ENCODE measurements at places on chromosomes 4 and X.

DNA sequence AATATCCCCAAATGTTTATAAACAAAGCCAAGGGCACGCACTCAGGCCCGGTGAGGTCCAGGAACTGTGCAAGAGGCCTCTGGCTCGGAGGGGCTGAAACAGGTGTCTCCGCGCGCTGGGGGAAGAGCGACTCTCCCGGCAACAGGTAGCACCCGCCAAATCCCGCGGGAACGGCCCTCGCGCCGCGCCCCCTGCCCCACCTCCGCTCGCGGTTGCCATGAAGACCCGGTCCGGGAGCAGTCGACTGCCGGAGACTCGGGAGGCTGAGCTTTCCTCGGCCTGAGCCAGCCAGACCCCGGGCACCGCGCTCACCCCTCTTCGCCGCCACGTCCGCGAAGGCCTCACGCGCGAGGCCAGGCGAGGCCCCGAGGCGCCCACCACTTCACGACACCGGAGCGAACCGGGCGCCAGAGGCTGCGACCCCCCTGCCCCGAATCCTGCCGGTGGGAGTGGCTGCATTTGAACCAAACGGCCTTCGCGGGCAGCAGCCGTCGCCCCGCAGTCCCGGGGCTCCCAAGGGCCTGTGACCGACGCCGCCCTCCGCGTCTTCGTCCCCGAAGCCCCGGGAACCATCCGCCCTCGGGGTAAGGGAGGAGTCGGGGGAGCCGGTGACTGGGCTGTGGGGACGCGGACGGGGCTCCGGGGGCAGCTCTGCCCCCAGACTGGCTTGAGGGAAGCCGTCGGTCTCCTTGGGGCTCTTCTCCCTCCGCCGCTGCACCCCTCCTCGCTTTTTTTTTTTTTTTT is at the start of gene NSUN7:
Gene NSUN7 (plus strand): TSS at position 239 of the 744 bp plus-strand sequence. CDS start 739 bp downstream, outside the sequence.
- no peak within 1 kb of the TSS for H3K27ac ChIP-seq
- H3K27me3 ChIP-seq = no peaks in the 10 kb centered on the region
- peak within 1 kb of the TSS; percentile 64 for H3K4me3 ChIP-seq
- DNase-seq = peak; percentile 57
- no peaks in the 10 kb centered on the region for H3K36me3 ChIP-seq

- H3K4me3 ChIP-seq = no peak overlapping the region
- no peak for DNase-seq
- H3K27ac ChIP-seq = no peak overlapping the region
These were observed 83.5 kb upstream of the INTU start for GRCh38 chr4:127548990-127549925.

- DNase-seq = no peak
- H3K27me3 ChIP-seq = no peaks in the 10 kb centered on the region
- no peaks in the 10 kb centered on the region for H3K4me1 ChIP-seq
- H3K27ac ChIP-seq = no peak overlapping the region
- H3K4me3 ChIP-seq = no peak overlapping the region
These were observed 554.1 kb upstream of the MAGEB2 start for GRCh38 chrX:29661290-29661689.

- H3K27ac ChIP-seq = peak overlapping the region; percentile 57
- DNase-seq = no peak
- H3K4me1 ChIP-seq = peaks cover 21% of the 10 kb centered on the region
- H3K36me3 ChIP-seq = no peaks in the 10 kb centered on the region
- H3K27me3 ChIP-seq = no peaks in the 10 kb centered on the region
These were observed 38.2 kb upstream of the MYOZ2 start for GRCh38 chr4:119097282-119097900.

DNA sequence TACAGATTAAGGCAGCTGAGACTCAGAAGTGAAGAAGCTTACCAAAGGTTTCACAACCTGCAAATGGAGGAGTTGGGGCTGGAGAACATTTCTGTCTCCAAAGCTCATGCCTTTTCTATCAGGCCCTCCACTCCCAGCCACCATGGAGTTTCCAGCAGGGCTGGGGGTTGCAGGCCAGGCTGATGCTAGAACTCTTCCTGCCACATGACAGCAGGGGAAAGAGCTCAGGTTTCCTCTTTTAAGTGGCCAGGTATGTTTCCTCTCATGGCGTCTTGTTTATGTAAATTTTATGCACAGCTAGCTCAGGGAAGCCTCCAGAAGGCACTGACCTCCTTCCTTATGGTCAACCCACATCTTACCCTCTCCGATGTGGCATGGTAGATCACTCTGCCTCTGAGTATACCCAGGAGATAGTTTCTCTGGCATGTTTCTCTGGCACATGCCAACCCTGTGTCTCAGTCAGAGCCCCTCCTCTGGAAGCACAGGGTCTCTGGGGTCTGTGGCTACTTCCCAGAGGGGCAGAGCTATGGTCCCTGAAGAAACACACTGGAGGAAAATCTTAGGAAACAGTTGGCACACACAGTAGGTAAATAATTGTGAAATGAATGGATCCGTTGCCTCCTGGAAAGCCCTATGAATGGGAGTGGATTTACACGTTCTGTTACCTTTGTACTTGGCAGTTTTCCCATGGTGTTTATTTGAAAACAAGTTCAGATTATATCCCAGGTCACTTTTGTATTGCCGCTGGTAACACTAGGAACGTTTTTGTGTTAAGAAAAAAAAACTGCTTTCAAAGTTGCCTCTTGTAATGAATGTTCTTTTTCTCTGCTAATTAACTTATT is 28.9 kb downstream of the PDK3 start:
- H3K36me3 ChIP-seq = no peaks in the 10 kb centered on the region
- no peaks in the 10 kb centered on the region for H3K4me1 ChIP-seq
- no peak for DNase-seq
- H3K27ac ChIP-seq = no peak overlapping the region
- H3K4me3 ChIP-seq = no peak overlapping the region

DNA sequence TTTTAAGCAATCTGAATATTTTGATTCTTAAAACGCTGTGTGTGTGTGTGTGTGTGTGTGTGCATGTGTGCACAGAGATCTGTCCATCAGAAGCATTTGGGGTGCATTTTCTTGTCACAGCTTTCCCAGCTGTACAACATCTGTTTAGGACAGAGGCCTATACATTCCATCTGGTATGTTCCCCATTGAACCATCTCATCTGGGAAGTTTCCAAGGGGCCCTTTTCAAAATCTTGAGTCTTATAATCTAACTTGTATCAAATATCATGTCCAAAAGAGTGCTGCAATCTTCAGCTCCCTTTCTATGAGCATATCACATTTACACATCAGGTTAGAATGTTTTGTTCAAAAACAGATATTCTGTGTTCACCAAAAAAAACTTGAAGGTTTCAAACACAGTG is 16.5 kb upstream of the MID1 start:
- no peak for DNase-seq
- H3K4me1 ChIP-seq = no peaks in the 10 kb centered on the region
- no peak overlapping the region for H3K4me3 ChIP-seq
- no peaks in the 10 kb centered on the region for H3K27me3 ChIP-seq
- no peaks in the 10 kb centered on the region for H3K36me3 ChIP-seq

GRCh38 chrX:134969726-134970125 is 21.1 kb upstream of the SMIM10 start:
- no peak overlapping the region for H3K27ac ChIP-seq
- no peak for DNase-seq
- H3K4me1 ChIP-seq = no peaks in the 10 kb centered on the region

- DNase-seq = no peak
- H3K4me1 ChIP-seq = no peaks in the 10 kb centered on the region
- no peaks in the 10 kb centered on the region for H3K27me3 ChIP-seq
- no peaks in the 10 kb centered on the region for H3K36me3 ChIP-seq
- H3K4me3 ChIP-seq = no peak overlapping the region
- no peak overlapping the region for H3K27ac ChIP-seq
These were observed 109.8 kb upstream of the PCDH7 start for GRCh38 chr4:30610361-30610760.

DNA sequence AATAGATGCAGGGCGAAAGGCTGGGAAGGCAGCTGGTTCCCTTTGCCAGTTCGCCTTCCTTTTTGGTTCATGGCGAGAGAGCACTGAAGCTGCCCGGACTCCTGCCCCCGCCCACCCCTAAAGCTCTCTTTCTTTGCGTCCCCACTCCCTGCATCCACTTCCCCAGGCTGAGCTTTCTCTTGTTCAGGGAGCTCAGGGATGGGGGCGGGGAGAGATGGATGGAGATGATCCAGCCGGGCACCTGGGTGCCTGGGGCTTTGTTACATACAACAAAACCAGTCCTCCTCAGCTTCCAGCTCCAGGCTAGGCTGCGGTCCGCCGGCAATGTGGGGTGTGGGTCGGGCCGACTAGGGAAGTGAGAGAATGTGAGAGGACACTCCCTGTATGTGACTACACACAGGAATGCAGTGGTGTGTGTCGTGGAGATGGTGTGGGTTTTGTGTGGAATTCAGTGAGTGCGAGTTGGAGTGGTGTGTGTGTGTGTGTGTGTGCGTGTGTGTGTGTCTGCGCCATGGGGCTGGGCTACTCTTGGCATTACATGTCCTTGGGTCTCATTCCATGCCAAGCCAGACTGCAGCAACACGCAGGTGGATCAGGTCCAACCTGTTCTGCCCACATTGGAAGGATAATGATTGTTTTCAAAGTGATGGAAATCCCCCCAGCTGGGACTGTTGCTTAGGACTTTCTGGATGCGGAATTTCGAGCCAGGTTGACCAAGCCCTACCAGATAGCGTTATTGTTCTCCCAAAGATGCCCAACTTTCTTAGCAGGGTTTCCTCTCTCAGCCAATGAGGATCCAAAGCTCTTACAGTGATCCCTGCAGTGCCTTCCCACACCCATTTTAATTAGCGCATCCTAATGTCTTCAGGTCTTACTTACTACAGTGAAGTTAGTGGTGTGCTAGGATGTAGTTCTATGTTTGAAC is 149.4 kb upstream of the CHRDL1 start:
- H3K4me3 ChIP-seq = no peak overlapping the region
- no peaks in the 10 kb centered on the region for H3K4me1 ChIP-seq
- H3K36me3 ChIP-seq = no peaks in the 10 kb centered on the region
- no peak overlapping the region for H3K27ac ChIP-seq
- H3K27me3 ChIP-seq = no peaks in the 10 kb centered on the region

GRCh38 chr4:133550436-133550835 is 401.3 kb downstream of the PCDH10 start:
- DNase-seq = no peak
- H3K36me3 ChIP-seq = no peaks in the 10 kb centered on the region
- no peak overlapping the region for H3K27ac ChIP-seq

GRCh38 chr4:24405341-24405740 is 179.0 kb downstream of the DHX15 start:
- peaks cover 12% of the 10 kb centered on the region for H3K4me1 ChIP-seq
- H3K27ac ChIP-seq = no peak overlapping the region
- H3K4me3 ChIP-seq = no peak overlapping the region
- H3K27me3 ChIP-seq = no peaks in the 10 kb centered on the region
- DNase-seq = no peak

GRCh38 chr4:178347111-178347510 is 904.9 kb upstream of the AGA start:
- H3K27ac ChIP-seq = no peak overlapping the region
- H3K27me3 ChIP-seq = no peaks in the 10 kb centered on the region
- DNase-seq = no peak
- H3K4me1 ChIP-seq = no peaks in the 10 kb centered on the region

- no peak overlapping the region for H3K27ac ChIP-seq
- no peaks in the 10 kb centered on the region for H3K4me1 ChIP-seq
- peaks cover 23% of the 10 kb centered on the region for H3K27me3 ChIP-seq
- no peaks in the 10 kb centered on the region for H3K36me3 ChIP-seq
- no peak overlapping the region for H3K4me3 ChIP-seq
These were observed 28.9 kb upstream of the HMX1 start for GRCh38 chr4:8900588-8900987.

DNA sequence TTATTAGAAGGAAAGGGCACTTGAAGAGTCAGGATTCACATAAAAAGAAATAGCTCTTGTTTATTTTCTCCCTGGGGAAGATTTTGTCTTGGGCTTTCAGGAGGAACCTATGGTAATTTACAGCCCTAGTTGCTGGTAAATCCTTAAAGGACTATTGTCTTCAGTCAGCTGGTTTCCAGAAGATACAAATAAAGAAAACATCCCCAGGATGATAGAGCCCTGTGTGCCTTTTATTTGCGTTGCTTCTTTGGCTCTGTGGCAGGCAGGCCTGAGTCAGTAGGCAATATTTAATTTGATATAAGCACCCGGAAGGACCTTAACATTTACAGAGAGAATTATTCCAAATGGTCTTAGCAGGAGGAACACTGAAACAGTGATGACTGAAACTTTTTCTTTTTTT is 131.0 kb upstream of the SLC34A2 start:
- no peak for DNase-seq
- no peaks in the 10 kb centered on the region for H3K36me3 ChIP-seq
- H3K27me3 ChIP-seq = no peaks in the 10 kb centered on the region
- no peaks in the 10 kb centered on the region for H3K4me1 ChIP-seq

- H3K27ac ChIP-seq = no peak overlapping the region
- no peaks in the 10 kb centered on the region for H3K36me3 ChIP-seq
- no peaks in the 10 kb centered on the region for H3K4me1 ChIP-seq
- H3K4me3 ChIP-seq = no peak overlapping the region
- no peak for DNase-seq
- no peaks in the 10 kb centered on the region for H3K27me3 ChIP-seq
These were observed 233.5 kb upstream of the GYPA start for GRCh38 chr4:144374065-144374464.

DNA sequence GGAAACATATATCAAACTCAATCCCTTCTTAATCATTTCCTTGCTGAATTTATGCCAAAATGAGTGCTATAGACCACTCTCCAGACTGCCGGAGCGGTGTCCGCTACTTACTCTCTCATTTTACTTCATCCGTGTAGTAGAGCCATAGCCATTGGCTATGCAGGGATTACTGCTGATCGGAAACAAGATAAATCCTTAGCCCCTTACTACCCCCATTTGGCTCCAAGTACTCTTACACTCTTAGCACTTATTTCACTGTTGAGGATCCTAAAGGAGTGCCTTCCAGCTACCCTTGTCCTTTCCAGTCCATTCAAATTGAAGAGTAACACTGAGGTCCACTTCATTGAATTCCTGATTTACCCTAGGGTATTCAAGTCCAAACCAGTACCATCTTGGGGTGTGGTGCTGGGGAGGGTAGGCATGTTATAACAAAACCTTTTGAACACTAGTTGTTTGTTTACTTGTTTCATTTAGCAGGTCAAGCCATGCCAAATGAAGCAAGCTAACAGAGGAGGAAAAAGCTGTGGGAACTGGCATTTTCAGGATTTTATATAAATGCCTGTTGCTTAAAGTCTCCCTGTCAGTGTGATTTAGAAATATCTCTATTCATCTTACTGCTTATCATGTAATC is 715.1 kb downstream of the FSTL5 start:
- no peak for DNase-seq
- H3K27ac ChIP-seq = no peak overlapping the region
- H3K4me3 ChIP-seq = no peak overlapping the region
- H3K4me1 ChIP-seq = no peaks in the 10 kb centered on the region
- H3K36me3 ChIP-seq = no peaks in the 10 kb centered on the region

GRCh38 chr4:8035371-8035780 is 95.7 kb upstream of the AFAP1 start:
- no peaks in the 10 kb centered on the region for H3K27me3 ChIP-seq
- H3K36me3 ChIP-seq = no peaks in the 10 kb centered on the region
- H3K27ac ChIP-seq = peak overlapping the region; percentile 46
- peaks cover 3% of the 10 kb centered on the region for H3K4me1 ChIP-seq
- no peak for DNase-seq
- H3K4me3 ChIP-seq = no peak overlapping the region

GRCh38 chrX:136106920-136107528 is 40.3 kb upstream of the FHL1 start:
- DNase-seq = no peak
- no peak overlapping the region for H3K27ac ChIP-seq
- H3K27me3 ChIP-seq = no peaks in the 10 kb centered on the region
- no peaks in the 10 kb centered on the region for H3K36me3 ChIP-seq

GRCh38 chr4:40957281-40957680 is 207.5 kb downstream of the NSUN7 start:
- H3K4me1 ChIP-seq = peaks cover 14% of the 10 kb centered on the region
- DNase-seq = no peak

- DNase-seq = no peak
- no peaks in the 10 kb centered on the region for H3K27me3 ChIP-seq
- peaks cover 18% of the 10 kb centered on the region for H3K4me1 ChIP-seq
- peaks cover 7% of the 10 kb centered on the region for H3K36me3 ChIP-seq
- no peak overlapping the region for H3K27ac ChIP-seq
These were observed 1.7 kb upstream of the METTL14 start for GRCh38 chr4:118683513-118683912.
